ENCODE measurements at places on chromosomes 12 and 14.

DNA sequence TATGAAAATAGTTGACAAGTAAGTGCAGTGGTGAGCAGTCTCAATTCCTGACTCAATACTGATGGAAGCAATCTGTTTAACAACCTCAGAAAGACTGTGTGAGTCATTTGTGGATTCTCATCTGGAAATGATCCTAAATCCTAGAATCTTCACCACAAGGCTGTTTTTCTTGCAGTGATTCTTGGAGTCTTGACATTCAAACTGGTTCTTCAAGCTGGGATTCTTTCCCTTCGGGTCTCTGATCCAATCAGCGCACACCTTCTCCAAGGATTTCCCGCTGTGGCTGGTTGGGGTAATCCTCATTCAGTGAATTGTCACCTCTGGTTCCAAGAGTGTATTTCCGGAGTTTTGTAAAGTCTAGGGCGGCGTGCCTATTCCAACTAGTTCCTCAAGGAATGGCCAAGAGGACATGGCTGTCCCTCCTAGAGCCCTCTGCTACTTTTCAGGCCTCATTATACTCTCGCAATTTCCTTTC lies 37.7 kb upstream of the FOXJ2 start:
- DNase-seq, result no peak

GRCh38 chr14:21095430-21096205 lies 2.8 kb downstream of the ZNF219 start:
- DNase-seq, result no peak

DNA sequence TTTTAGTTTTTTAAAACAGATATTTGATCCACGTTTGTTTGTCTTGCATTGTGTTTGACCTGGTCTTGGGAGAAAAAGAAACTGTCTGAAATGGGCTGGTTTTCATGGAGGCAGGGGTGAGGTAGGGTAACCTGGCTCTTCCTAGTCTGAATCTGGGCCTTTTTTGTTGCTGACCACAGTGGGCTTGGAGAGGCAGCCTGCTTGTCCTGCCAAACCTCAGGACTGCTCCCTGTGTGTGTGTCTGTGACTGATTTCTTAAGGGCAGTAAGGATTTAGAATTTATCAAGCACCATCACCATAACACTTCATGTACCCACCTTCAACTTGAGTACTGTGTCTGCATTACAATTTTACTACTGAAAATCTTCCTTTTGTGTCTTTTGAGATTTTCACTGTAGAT lies 28.5 kb downstream of the DAAM1 start:
- DNase-seq, result no peak

- DNase-seq, result no peak
These were observed 223.4 kb downstream of the PCNX1 start for GRCh38 chr14:71130491-71131179.

- no peak for DNase-seq
These were observed 3.3 kb upstream of the TTC9 start for GRCh38 chr14:70638416-70638815.

DNA sequence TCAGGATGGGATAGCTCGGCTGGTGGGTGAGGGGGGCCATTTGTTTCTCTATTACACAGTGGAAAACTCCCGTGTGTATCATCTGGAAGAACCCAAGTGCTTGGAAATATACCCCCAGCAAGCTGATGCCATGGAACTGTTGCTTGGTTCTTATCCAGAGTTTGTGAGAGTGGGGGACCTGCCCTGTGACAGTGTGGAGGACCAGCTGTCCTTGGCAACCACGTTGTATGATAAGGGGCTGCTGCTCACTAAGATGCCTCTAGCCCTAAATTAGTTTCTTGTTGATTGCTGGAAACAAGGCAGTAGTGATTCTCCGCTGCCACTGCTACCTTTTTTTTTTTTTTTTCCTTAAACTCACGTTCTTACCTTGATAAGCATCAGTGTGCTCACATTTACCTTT lies 1.9 kb downstream of the RIOX1 start:
- DNase-seq, result no peak

GRCh38 chr12:117356048-117356447 lies 5.4 kb downstream of the NOS1 start:
- DNase-seq, result no peak

DNA sequence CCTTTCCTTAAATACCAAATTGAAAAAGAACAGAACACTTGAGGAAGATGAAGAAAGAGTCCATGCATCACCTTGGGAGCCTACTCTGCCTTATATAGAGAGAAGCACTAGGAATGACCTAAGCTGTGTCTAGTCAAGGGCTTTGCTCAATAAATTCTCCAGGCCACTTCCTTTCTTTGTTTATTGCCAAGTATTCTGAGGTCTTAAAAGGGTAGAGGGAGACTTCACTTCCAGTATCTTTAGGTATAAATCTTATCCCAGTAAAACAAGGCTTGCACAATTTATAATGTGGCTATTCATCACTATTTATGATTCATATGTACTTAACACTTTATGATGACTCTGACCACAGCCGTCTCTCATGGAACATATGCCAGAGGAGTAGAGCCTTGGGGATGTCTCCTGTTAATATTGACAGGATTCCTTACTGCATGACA lies 85.1 kb upstream of the ARHGAP5 start:
- no peak for DNase-seq

- DNase-seq, result no peak
These were observed 25.4 kb downstream of the FGF6 start for GRCh38 chr12:4420138-4420670.

- DNase-seq, result no peak
These were observed 51.0 kb downstream of the ACTN1 start for GRCh38 chr14:68927956-68928675.

DNA sequence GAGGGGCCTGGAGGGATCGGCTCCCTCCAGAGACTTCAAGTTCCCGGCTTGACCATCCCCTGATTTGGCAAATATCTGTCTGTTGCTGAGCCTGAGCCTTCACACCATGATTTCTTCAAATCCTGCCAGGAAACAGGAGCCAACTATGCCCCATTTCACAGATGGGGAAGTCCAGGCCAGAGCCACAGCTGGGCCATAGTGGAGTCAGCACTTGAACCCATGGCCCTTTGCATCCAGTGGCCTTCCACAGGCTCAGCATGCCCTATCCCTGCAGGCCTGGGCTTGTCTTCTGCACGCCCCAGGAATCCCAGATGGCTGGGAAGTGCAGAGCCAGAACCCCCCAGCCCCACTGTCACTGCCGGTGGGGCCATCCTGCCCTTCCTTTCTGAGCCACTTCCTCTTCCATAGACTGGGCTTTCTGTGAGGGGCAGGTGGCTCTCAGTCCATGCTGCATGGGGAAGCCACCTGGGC lies 44.9 kb downstream of the CYP46A1 start:
- no peak for DNase-seq

GRCh38 chr14:24418492-24418873 lies 11.0 kb downstream of the CBLN3 start:
- DNase-seq, result no peak

GRCh38 chr12:13211859-13212664 lies 15.5 kb downstream of the EMP1 start:
- peak; percentile 78 for DNase-seq

DNA sequence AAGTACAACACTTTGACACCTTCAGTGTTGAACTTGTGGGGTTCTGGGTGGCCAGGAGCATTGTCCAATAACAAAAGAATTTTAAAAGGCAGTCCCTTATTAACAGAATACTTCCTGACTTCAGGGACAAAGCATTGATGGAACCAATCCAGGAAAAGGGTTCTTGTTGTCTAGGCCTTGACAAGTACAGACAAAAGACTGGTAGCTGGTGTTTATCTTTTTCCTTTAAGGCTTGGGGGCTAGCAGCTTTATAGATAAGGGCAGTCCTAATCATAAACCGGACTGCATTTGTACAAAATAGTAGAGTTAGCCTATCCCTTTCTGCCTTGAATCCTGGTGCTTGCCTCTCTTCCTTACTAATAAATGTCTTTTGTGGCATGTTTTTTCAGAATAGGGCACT lies 27.4 kb downstream of the FAM177A1 start:
- no peak for DNase-seq

DNA sequence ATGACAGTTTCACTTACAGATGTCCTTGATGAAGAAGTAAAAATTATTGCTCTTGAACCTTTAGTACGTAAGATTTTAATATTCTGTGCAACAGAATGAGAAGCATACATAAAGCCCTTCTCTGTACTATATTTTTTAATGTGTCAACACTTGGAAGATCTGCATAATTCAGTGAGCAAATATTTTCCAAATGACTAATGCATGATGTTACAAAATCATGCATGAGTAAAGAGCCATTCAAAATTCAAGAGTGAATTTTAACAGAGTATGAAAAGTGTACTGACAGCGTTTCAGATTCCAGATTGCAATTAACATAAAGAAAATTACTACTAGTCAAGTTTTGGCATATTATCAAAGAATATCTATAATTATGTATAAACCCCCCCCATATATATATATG lies 101.4 kb upstream of the BBS10 start:
- no peak for DNase-seq

DNA sequence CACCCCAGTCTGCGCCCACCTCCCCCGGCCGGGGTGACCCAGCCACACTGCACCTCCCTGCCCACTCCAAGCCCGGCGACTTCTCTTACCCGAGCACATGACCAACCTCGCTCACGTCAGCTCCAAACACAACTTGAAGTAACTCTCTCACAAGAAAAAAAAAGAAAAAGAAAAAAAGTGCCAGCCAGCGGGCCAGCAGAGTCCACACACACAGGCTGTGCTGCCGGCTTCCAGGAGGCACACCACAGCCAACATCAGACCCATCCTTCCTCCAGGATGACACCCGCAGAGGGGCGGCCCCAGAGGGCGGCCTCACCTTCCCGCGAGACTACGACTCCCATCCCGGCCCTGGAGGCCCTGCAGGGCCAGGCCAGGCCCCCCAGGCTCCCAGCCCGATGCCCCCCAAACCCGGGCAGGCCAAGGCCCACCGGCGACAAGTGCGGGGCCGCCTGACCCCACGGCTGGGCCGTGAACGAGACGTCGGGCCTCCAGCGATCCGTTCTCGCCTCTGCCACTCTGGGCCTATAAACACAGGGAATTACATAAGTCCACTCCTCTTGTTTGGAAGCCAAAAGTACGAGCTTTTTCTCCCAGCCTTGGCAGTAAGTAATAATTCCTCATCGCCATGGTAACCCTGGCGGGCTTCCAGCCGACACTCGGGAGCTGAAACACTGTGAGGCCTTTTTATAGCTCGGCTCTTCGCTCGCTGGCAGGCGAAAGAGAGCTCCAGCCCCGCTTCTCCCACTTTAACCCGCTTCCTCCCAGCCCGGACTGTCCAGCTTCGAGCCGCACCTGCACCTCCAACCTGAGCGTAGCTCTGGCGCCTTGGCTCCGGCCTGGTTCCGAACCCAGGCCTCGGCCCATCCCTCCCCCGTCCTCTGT lies 49.1 kb downstream of the NCOR2 start:
- no peak for DNase-seq

- no peak for DNase-seq
These were observed 96.8 kb downstream of the SINHCAF start for GRCh38 chr12:31228811-31229792.

GRCh38 chr12:54173066-54173726 lies 15.6 kb downstream of the SMUG1 start:
- peak; percentile 9 for DNase-seq

DNA sequence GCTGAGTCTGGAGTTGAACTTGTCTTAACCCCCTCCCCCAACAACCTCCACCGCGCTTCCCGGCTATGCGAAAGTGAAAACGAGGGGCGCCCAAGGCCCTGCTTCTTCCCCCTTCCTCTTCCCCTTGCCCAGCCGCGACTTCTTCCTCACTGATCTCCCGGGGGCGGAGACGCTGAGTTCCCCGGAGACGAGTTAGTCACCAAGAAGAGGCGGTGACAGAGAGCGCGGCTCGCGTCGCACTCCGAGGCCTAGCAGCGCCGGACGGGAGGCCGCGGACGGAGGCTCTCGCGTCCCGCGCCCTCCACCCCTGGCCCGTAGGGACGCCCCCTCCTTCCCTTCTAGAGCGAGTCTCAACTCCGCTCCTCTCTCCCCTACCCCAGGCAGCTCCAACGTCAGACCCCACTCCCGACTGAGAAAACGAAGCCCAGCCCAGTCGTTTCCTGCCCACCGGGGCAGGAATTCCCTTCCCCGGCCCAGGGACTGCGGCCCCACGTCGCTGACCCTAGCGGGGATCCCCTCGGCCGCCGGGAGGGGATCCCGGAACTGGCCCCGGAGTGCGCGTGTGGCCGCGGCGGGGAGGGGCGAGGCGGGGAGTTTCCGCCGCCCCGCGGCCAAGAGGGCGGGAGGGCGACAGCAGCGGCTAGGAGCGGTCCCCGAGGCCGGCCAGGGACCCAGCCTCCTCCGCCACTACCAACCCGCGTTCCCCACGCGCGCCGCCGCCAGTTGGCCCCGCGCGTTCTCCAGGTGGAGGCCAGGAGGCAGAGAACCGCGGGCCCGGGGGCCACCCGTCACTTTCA lies 1.4 kb downstream of the BAZ1A start:
- peak; percentile 88 for DNase-seq

DNA sequence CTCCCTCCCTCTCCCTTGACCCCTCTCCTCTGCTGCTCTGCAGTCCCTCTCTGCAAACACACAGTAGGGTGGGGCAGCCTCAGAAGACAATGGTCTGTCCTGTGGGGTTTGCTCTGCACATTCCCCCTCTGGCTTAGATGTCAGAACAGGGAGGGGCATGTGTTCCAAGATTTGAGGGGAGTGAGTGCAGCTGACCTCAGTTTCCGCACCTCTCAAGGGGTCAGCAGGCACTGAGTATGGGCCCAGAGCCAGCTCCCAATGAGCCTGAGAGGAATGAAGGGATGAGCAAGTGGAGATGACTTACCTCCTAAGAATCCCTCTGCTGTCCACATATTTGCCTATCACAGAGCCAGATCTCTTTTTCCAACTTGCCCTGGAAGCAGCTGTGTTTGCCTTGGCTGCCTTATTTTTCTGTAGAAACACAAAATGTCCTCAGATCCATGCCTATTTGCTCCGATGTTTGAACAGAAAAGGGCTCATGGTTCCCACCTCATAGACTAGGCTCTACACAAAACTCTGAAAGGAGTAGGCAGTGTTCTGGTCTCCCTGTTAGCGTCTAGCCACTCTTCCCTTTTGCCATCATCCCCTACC lies 111.4 kb downstream of the CRACR2A start:
- DNase-seq, result no peak

DNA sequence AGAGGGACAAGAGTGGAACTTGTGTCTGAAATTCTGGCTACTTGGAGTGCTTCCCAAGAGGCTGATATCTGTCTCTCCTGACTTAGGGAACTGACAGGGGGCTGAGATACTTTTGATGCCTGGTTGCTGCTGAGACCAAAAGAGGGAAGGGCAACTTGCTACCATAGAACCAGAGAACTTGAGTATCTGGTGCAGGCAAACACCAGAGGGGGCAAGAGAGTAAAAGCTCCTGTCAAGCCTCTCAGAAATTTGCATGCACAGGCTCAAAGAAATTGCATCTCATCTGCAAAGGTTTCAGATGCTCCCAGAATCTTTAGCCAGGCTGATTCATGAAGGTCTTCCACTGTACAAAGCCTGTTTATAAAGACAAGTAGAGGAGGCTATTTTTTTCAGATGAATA lies 391.3 kb upstream of the FOXG1 start:
- no peak for DNase-seq
